Globus pallidus (tissue), 1 donor: ENCODE measurements at places on chromosomes 13 and 19.

DNA sequence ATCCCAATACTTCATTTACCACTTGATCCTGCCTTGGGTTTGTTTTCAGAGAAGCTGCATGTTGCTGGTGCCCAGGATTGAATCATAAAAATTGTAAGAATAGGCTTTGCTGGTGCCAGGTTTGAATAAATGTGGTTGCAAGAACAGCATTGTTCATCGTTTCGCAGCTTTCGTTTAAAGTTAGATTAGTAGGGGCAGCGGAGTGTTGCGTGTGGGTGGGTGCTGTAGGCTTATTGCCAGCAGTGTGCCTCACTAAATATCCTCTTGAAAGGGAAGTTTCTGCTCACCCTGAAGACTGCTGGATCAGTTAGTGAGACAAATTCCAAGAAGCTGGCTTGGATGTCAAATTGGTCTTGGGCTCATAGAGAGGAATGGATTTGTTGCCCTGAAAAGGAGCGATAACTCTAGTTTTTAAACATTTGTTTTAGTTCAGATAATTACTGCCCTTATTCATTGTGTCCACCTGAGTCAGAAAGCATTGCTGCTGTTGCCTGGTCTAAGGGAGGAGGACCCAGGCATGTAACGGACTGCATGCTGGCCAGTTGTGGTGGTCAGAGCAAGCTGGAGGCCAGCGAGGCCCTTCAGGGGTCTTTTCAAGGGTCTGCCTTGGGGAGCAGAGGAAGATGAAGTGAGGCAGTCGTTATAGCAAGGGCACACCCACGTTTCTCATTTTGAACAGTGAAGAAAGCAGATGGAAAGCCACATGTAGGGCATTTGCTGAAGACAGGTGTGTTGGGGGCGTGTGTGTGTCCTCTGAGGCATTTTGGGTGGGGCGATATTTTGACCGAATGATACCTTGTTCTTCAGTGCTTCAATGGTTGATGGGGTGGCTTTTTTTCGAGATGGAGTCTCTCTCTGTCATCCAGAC lies 8.5 kb downstream of the ILF3 start:
- no peak for DNase-seq

GRCh38 chr13:76845865-76846264 lies 40.3 kb downstream of the KCTD12 start:
- no peak for DNase-seq

DNA sequence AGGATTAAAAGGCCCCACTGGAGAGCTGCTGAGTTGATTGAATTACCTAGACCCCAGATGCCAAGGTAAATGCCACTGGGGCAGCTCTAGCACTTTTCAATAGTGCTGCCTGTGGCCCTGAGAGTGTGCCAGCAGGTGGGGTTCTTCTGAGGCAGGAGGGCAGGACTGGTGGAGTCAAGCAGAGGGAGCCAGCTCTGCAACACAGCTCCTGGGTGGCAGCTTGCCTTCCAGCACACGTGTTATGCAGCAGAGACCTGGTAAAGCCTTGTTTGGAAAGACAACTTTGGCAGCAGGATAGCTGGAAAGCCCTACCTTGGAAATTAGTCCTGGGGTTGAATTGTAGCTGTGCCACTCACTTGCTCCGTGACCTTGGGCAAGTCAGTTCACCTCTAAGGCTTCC lies 306.6 kb downstream of the ATP8A2 start:
- DNase-seq, result no peak

GRCh38 chr13:77171451-77171850 lies 144.5 kb upstream of the FBXL3 start:
- DNase-seq, result no peak

GRCh38 chr19:42166316-42166715 lies 34.1 kb upstream of the POU2F2 start:
- no peak for DNase-seq

DNA sequence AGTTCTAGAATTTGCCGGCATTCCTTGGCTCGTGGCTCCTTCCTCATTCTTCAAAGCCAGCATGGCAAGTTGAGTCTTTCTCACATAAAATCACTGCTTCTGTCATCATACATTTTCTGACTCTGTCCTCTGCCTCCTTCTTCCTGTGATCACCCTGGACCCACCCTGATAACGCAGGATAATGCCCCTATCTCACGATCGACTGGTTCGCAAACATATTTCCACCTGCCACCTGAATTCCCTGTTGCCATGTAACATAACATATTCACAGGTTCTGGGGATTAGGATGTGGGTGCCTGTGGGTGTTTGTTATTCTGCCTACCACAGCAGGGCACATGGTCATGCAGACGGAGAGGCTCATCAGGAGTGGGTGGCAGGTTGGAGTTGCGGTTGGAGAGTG lies 177.7 kb downstream of the NHLRC3 start:
- no peak for DNase-seq
